ENCODE measurements at places on chromosomes 16 and 17. TPM values are rescaled to one million over a fixed set of nuclear protein-coding genes. Genes with fewer than 3 reads are reported as not detected.

DNA sequence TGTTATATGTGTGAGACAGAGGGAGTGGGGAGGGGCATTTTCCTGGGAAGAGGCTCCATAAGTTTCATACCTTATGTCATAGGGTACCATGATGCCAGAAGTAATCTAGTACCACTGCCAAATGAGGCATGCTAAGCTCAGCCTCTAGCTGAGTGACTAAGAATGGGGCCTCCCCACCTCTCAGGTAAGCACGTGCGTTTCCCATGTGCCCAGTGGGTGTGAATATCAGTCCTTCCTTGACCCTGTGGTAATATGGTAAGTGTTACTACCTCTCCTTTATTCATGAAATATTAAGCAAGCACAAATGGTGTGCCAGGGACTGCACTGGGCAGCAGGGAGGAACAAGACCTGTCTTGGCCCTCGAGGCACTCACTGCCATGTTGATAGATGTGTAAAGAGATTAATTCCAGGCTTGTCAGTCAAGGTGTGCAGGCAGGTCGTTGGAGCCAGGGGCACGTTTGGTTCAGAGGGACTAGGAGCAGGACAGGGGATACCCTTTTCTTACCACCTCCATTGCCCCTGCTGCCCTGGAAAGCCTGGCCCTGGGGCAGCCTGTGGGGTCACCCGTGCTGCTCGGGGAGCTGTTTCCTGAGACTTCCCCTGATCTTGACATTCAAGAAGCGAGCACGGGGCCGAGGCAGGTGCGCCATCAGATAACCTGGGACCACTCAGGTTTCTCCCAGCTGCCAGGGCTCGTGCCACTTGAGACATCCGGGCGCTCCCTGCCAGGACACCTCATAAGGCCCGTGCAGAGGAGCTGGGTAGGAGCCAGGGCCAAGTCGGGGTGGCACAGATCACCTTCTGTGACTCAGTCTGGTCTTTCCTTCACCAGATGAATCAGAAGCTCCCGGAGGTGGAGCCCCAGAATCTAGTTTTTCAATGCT is 8.8 kb downstream of the RSAD1 start:
- no peaks in the 10 kb centered on the region for H3K27me3 ChIP-seq
- H3K27ac ChIP-seq, result no peak overlapping the region
- H3K4me1 ChIP-seq, result no peaks in the 10 kb centered on the region
- no peak for DNase-seq
- H3K4me3 ChIP-seq, result no peak overlapping the region

Gene HMOX2
- total RNA-seq, result 98.7 TPM

GRCh38 chr17:29698019-29698777 is 75.5 kb upstream of the CORO6 start:
- H3K27ac ChIP-seq, result peak overlapping the region; percentile 66
- peaks cover 38% of the 10 kb centered on the region for H3K36me3 ChIP-seq
- no peak for DNase-seq
- peaks cover 32% of the 10 kb centered on the region for H3K4me1 ChIP-seq
- H3K4me3 ChIP-seq, result no peak overlapping the region

Gene TMEM132E
- 0.24 TPM for total RNA-seq

GRCh38 chr17:27471321-27472269 is 15.3 kb downstream of the KSR1 start:
- no peaks in the 10 kb centered on the region for H3K36me3 ChIP-seq
- no peaks in the 10 kb centered on the region for H3K4me1 ChIP-seq
- no peak for DNase-seq
- no peak overlapping the region for H3K27ac ChIP-seq
- H3K4me3 ChIP-seq, result no peak overlapping the region

Gene CES5A
- not detected for total RNA-seq

DNA sequence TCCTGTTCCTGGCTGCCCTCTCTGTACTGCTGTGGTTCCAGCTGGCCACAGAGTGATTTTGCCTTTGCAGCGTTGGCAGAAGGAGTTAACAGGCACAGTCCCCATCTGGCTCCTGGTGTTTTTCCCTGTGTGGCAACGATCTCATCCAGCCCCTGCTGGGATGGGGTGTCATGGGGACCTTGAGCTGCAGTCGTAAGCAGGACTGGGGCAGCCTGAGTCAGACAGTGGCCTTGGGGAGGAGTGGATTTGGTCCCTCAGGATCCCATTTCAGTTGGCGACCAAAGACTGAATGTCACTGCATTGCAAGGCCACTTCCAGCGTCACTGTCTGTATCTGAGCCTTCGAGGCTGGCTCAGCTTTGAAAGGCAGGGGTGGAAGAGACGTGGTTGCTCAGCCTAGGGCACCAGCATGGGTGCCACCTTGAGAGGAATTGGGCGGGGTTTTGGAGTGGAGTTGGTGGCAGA is 11.9 kb downstream of the TMEM94 start:
- peak overlapping the region; percentile 41 for H3K27ac ChIP-seq
- peaks cover 22% of the 10 kb centered on the region for H3K4me1 ChIP-seq
- H3K4me3 ChIP-seq, result no peak overlapping the region

Gene SLC5A10
- not detected for total RNA-seq

- H3K4me1 ChIP-seq, result no peaks in the 10 kb centered on the region
- H3K4me3 ChIP-seq, result no peak overlapping the region
- no peaks in the 10 kb centered on the region for H3K27me3 ChIP-seq
- peak overlapping the region; percentile 68 for H3K27ac ChIP-seq
These were observed 77.1 kb downstream of the WWP2 start for GRCh38 chr16:69839240-69839688.

Gene PIK3R5
- 7.5 TPM for total RNA-seq

DNA sequence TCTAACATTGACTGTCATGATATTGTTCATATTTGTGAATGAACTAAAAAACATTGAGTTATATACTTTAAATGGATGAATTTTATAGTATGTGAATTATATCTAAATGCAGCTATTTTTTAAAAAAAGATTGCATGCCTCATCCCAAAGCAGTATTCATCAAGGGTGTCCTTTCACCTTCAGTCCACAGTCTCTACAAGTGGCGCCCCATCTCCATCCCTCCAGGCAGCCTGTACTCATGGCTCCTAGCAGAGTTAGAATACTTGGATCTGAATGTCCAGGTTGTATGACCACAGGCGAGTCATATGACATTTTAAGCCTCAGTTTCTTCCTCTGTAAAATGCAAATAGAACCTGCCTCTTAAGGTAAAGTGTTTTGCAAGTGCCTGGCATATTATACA is 69.8 kb downstream of the TMEM100 start:
- H3K27me3 ChIP-seq, result no peaks in the 10 kb centered on the region
- H3K27ac ChIP-seq, result no peak overlapping the region
- no peak overlapping the region for H3K4me3 ChIP-seq
- no peak for DNase-seq
- no peaks in the 10 kb centered on the region for H3K4me1 ChIP-seq
- H3K36me3 ChIP-seq, result no peaks in the 10 kb centered on the region

DNA sequence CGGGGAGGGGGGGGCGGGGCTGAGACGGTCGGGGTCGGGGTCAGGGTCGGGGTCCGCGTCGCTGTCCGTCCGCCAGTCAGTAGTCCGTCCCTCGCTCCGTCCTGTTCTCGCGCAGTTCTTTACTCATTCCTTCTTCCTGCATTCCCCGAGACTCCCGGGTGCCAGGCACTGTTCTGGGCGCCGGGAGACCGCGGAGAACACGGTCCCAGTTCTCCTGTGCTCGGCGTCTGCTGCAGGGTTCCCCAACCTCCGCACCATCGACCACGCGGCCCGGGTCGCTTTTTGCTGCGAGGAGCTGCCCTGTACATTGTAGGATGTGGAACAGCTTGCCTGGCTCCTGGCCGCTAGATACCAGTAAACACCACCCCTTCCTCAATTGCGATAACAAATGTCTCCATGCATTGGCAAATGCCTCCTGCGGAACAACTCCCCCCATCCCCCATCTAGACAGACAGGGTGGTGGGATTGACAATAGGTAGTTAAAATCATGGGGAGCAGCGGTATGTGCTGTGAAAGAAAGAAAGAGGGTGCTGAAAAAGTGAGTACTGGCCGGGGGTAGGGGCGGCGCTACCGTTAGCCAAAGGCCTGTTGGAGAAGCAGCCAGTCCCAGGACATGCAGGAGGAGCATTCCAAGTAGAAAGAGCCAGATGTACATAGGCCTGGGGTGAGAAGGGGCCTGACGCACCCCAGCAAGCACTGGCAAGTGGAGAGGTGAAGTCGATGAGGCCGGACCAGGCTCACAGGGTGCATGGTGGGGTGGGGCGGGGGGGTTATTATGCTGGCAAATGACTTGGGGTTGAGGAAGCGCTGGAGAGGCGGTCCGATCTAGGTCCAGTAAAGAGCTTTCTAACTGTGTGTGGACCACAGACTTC is 631 bp downstream of the TRAF7 start:
- H3K4me1 ChIP-seq, result peaks cover 3% of the 10 kb centered on the region
- no peaks in the 10 kb centered on the region for H3K27me3 ChIP-seq
- H3K36me3 ChIP-seq, result peaks cover 9% of the 10 kb centered on the region
- peak; percentile 62 for DNase-seq
- H3K27ac ChIP-seq, result peak overlapping the region; percentile 54

- no peak overlapping the region for H3K4me3 ChIP-seq
- no peaks in the 10 kb centered on the region for H3K27me3 ChIP-seq
- no peak overlapping the region for H3K27ac ChIP-seq
- no peaks in the 10 kb centered on the region for H3K36me3 ChIP-seq
- DNase-seq, result no peak
These were observed 39.5 kb downstream of the VMP1 start for GRCh38 chr17:59746849-59747445.

DNA sequence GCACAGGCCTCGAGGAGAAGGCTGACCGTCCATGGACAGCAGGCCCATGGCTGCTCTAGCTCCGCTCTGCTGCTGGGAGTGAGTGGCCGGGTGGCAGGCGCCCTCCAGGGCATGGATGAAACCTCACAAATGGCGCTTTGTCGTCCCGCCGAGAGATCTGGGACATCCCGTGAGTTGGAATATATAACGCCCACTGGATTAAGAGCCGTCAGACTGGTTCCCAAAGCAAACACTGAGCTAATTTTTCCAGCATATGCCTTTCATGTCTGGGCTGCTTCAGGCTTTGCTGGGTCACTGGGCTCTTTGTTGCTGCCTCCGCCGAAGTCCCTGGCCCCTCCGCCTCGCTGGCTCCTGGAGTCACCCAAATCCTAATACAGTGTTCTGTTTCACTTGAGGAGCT is 266.3 kb downstream of the FOXL1 start:
- H3K27me3 ChIP-seq, result no peaks in the 10 kb centered on the region
- DNase-seq, result no peak
- H3K27ac ChIP-seq, result no peak overlapping the region
- no peaks in the 10 kb centered on the region for H3K4me1 ChIP-seq
- H3K36me3 ChIP-seq, result no peaks in the 10 kb centered on the region

DNA sequence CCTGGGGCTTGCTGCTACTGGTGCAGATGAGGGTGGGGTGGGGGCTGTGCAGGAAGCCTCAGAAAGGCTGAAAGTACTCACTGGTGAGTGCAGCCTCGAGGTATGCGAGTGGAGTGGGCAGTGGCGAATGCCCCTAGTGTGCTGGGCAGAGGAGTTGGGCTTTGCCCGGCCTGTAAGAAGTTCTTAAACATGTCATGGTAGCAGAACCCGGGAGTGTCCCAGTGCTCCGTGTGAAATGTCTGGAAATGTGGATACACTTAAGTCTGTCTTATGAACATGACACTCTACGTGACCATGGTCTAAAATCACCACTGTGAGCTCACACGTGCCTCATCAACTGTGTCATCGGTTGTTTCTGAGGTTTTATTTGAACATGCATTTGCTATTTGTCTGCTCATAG is 1.7 kb downstream of the SMTNL2 start:
- peaks cover 57% of the 10 kb centered on the region for H3K4me1 ChIP-seq
- H3K27me3 ChIP-seq, result no peaks in the 10 kb centered on the region
- no peak overlapping the region for H3K4me3 ChIP-seq
- DNase-seq, result no peak
- no peak overlapping the region for H3K27ac ChIP-seq

DNA sequence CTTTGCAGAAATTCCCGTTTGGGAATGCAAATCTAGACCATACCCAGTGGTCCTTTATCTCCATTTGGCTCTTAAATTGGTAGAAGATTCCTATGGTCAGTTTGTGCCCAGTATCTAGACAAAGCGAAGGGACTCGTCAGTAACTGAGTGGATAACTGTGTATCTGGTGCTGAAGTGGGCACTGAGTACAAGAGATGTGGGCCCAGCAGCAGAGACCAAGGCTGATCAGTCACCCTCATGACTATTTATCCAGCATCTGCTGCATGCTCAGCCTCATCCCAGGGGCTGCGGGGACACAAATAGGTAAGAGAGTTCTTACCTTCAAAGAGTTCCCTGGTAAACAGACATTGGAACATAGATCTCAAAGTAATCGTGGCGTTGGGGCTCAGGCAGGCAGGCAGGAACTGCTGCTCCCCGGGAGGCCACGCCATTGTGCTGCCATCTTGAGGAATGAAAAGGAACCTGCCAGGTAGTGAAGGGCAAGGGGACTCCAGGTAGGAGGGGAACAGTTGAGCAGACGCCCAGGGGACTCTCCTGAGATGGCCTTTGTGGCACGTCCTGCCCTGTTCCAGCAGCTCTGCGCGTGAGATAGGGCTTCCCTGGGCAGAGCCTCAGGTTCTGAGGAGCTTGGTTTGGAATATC is 10.3 kb downstream of the NT5M start:
- no peak overlapping the region for H3K27ac ChIP-seq
- no peaks in the 10 kb centered on the region for H3K27me3 ChIP-seq
- no peak overlapping the region for H3K4me3 ChIP-seq
- no peak for DNase-seq

Gene SLC5A2
- not detected for total RNA-seq

Gene ABCC11
- total RNA-seq, result not detected

DNA sequence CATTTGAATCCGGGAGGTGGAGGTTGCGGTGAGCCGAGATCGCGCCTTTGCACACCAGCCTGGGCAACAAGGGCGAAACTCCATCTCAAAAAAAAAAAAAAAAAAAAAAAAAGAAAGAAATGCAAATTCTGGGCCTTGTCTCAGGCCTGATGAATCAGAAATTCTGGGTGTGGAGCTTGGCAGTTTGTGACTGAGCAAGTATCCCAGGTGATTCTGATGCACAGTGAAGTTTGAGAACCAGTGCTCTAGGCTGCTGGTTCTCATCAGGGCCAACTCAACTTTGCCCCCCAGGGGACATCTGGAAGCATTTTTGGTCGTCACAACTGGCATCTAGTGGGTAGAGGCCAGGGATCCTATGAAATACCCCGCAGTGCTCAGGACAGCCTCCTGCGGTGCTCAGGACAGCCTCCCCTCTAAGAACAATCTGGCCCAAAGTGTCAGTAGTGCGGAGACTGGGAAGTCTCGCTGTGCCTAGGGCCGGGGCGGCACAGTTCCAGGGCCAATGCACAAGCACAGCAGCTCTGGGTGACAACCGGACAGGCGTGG is 55.9 kb downstream of the SDK2 start:
- H3K27me3 ChIP-seq, result no peaks in the 10 kb centered on the region
- no peaks in the 10 kb centered on the region for H3K4me1 ChIP-seq
- DNase-seq, result no peak

Gene ABCC12
- not detected for total RNA-seq

GRCh38 chr17:8435245-8436168 is at the start of gene NDEL1:
Gene NDEL1, plus strand, starts transcription at chr17:8435884. Its CDS starts 8,388 bp downstream, at chr17:8444272.
- H3K27ac ChIP-seq, result peak within 1 kb of the TSS; percentile 99
- H3K4me3 ChIP-seq, result peak within 1 kb of the TSS; percentile 95
- no peaks in the 10 kb centered on the region for H3K4me1 ChIP-seq
- no peaks in the 10 kb centered on the region for H3K27me3 ChIP-seq
- no peaks in the 10 kb centered on the region for H3K36me3 ChIP-seq

Gene CLEC10A
- total RNA-seq, result 1.4 TPM
